ENCODE measurements at places on chromosomes 7 and 10.
A peak's percentile ranks its signal among the peaks of the same experiment; 100 is the strongest.

GRCh38 chr7:41955893-41956675 is 253.2 kb upstream of the INHBA start:
- no peak for DNase-seq

- no peak for DNase-seq
Measured at GRCh38 chr7:156074084-156074483, 261.8 kb upstream of the SHH start.

GRCh38 chr10:3792710-3793219 is 7.8 kb upstream of the KLF6 start:
- no peak for DNase-seq

- DNase-seq: no peak
Measured at GRCh38 chr10:8998751-8999150, 944.3 kb downstream of the GATA3 start.

DNA sequence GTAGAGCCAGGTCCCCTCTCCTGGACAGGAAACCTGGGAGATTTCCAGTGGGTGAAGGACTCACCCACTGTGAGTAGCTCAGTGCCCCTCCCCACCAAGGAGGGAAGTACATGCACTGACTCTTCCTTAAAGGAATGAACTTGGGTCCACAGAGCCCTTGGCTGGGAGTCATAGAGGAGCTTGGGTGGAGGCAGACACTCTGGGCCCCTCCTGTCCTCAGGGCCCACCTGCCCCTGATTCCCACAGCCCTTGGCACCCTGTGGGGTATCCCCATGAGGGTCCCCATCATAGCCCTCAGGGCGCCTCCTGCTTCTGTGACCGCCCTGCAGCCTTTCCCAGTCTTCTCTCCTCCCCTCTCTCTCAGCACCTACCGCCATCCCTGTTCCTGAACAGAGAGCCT is 3.7 kb downstream of the EN2 start:
- DNase-seq: no peak

DNA sequence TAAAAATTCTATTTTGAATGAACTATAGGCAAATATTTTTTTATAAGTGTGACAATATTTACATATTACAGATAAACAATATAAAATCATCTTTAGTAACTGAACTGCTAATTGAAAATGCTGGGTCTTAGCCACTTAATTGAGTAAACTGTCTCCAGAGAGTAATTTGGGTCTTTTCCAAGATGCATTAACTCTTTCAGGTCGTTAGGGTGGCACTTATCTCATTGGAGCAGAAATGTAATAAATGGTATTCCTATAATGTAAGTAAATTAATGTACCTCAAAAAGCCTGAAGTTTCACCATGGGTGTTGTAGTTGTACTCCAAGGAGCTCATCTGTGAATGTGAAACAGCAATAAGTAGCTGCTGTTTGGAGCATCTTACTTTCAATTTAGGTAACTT is 208.5 kb downstream of the EXOC4 start:
- no peak for DNase-seq

DNA sequence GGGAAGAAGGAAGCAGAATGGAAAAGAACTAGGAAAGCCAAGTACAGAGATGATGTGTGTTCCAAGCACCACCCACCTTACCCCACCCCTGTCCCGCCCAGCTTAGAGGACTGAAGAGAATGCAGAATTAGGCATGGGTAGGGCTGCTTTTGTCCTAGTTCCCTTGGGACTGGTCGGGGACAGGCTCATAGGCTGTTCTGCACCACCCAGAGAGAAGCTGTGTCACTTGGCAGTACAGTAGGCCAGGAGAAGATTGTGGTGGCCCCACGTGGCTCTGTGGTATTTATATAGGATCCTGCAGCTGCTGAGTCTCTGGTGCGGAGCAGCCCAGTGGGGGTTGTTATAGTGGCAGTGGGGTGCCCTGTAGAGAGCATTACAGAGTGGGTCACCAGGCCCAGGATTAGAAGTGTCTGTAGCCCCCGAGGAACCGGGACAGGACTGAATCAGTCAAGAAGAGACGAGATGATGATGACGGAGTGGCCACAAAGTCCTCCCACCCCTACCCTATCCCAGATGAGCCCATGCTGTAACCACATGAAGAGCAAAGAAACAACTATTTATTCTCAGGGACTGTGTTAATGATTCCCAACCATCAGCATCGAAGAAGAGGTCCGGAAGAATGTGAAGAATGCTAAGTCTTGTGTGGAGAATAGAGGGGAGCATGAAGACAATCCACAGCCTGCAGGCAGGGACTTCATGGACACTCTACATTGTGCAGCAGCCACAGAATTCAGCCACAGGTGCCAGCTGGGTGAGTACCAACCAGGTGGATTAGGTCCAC is 88.9 kb downstream of the C1GALT1 start:
- DNase-seq: peak; percentile 65

- DNase-seq: no peak
Measured at GRCh38 chr7:69213878-69214277, 384.4 kb upstream of the AUTS2 start.

DNA sequence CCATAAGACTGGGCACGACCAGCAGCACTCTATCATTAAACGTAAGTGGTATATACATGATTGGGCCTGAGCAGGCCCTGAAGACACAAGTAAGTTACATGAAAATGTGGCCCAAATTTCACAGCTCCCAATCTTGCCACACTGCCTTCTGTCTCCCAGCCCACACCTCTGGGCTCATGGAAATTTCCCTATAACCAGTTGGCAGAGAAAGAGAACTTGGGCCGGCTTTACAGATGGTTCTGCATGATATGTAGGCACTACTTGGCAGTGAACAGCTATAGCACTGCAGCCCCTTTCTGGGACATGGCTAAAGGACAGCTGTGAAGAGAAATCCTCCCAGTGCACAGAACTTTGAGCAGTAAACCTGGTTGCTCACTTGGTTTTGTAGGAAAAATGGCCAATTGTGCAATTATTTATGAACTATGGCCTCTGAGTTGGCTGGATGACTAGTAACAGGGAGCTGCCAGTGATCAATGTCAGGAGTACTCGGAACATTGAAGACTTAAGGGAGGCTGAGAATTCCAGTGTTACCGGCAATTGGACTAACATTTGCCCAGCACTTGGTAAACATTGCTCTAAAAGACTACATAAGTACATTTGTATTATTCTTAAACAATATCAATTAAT is 1006.6 kb upstream of the LRRN3 start:
- DNase-seq: no peak

DNA sequence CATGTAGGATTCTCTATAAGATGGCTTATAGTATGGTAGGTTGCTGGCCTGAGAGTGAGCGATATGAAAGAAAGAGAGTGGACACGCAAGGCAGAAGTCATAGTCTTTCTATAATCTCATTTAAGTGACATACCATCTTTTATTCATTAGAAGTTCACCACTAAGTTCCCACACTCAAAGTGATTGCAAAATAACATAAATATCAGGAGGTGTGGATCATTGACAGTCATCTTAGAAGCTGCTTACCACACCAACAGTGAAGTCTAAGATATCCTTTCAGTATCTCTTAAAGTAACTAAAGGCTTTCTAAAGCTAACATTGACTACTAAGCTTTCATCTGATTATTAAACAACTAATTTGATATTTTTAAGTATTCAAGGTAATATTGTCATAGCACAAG is 36.9 kb upstream of the GNAI1 start:
- no peak for DNase-seq

GRCh38 chr10:13327534-13327933 is 20.6 kb downstream of the SEPHS1 start:
- DNase-seq: no peak

GRCh38 chr10:30166929-30167328 is 107.5 kb upstream of the JCAD start:
- DNase-seq: no peak

DNA sequence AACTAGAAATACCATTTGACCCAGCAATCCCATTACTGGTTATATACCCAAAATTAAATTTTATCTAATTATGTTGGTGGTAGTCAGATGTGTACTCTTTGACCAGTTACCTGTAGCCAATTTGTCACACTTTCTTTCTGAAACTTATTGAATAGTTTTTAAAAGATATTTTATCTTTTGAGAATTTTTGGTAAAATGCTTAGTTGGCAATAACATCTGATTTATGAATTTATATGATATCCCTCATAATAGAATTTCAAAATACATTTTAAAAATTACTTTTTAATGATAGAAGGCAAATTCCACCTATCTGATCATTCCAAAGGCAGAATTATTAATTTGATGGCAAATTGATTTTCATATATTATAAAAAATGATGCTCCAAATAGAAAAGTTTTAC is 569.3 kb downstream of the ATRNL1 start:
- no peak for DNase-seq

DNA sequence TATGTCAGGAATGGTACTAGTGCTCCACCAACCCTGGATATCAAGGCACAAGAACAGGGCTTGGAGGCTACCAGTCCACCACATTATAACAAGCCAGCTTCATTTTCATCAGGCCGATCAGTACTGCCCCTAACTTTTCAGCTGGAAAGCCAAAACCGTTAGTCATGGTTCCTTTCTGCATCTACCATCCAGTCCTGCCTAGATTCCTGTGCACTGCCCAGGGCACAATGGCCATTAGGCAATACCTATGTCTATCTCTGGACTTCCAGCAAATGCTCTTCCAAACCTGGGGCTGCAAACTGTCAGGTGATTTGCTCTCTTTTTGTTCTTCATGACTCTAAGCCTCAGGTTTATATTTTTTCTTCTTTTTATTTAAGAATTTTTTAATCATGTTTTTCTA is 937.7 kb downstream of the SORCS1 start:
- DNase-seq: no peak

DNA sequence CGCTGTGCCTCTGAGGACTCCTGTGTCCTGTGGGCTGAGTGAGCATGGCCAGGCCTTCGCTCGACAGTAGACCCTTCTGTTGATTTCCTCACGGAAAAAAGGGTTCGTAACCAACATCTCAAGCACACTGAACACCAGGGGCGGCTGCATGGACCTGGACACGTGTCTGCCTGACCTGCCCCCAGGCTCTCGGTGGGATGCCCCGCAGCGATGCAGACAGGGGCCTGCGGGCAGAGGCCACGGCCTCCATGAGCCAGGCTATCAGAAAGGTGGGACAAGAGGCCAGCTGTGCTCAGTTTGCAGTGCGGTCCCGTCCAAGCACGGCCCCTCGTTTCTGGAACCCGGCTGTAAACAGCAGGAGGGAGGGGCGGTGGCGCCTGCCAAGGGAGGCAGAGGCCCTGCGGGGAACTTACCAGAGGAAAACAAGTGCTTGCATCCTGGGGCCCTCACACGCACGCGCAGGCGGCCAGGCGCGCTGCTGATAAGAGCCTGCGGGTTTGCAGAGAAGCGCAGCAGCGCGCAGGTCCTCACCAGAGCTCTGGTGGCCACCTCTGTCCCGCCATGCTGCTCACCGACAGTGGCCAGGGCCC is 10.6 kb downstream of the GPR146 start:
- DNase-seq: peak; percentile 84

DNA sequence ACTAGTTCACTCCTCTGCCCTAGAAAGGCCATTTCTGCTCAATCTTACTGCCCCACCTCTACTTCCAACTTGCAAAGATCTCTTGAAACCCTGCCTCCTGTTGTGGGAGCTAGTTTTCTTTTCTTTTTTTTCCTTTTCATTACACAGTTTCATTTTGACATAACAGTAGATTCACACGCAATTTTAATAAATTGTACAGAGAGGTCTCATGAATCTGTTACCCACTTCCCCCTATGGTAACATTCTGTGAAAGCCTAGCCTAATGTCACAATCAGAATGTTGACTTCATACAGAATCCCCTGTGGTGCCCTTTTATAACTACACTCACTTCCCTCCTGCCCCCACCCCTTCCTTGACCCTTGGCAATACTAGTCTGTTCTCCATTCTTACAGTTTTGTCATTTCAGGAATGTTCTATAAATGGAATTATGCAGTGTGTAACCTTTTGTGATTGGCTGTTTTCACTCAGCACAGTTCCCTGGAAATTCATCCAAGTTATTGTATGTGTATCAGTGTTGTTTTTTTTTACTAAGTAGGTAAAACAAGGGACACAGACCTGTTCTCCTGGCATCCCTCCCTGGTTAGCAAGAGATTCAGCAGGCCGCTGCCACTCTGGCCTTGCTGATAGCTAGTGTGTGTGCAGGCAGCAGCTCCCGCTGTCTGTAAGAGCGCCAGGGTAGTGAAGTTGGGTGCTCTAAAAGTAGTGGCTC is 21.5 kb downstream of the CHST3 start:
- DNase-seq: no peak

DNA sequence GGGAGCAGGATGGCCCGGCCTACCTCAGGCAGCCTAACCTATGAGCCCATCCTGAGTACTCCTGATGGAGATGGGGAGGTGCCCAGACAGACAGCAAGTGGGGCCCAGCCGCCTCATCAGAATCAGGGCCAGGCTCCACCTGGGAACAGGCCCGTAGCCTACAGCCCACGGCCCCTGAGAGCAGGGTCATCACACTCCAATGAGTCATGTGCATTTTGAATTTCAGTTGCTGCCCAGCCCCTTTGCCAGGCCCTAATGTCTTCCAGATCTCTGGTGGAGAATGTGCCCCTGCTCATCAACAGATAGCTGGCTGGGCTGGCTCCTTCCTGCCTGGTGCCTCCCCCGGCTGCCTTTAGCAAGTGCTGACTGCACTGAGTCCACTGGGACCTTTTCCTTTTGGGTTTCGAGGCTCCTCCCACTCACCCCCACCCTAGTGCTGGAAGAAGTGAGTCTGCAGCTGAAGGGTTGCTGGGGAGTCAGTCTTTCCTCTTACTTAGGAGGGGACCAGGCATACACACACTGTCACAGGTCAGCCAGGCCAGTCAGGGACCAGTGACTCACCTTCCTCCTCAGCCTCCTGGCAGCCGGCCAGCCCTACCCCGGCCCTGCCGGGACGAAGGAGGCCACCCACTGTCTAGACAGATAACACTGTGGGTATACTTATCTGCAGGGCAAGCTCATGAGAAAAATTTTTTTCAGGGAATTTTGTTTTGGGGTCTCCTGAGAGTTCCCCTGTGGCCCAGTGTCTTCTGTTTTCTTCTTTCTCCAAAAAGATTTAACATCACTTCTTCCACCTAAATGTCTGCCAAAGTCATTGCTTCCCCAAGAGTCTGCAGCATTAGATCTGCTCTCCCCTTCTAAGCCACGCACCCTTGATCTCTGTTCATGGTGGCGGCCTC is 9.1 kb upstream of the ASIC3 start:
- DNase-seq: no peak

- DNase-seq: no peak
Measured at GRCh38 chr10:23186697-23187096, 5.4 kb upstream of the PTF1A start.

DNA sequence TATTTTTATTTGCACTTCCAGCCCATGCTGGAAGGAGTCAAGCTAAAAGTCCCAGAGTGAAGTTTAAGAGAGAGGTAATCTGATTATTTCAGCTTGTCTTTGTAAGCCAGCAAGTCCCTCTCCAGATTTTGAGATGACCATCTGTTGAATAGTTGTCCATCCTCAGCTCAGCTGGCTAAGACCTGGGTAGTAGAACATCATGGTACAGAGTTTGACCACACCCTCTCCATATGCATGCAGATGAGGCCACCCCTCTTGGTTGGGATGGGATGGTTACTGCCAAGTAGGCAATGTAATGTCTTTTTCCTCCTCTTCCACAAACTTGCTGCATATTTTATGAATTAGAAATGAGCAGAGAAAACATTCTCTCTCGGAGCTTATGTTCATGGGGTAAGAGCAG is 639.8 kb downstream of the SORCS3 start:
- DNase-seq: no peak

- DNase-seq: no peak
Measured at GRCh38 chr7:148807436-148807835, 76.7 kb downstream of the EZH2 start.

All from NCI-H2107 (cell line).